Stimulated activated CD8-positive, alpha-beta memory T cell treated with anti-CD3 and anti-CD28 coated beads, Interleukin-7, amount 100 ng/mL, for 1 hour (primary cell): ENCODE measurements at places on chromosomes 5 and 9.

GRCh38 chr9:34459941-34460340 lies 1.3 kb downstream of the DNAI1 start:
- no peak for DNase-seq

GRCh38 chr5:93800988-93801811 lies 59.8 kb upstream of the POU5F2 start:
- DNase-seq: no peak

- DNase-seq: no peak
Measured at GRCh38 chr5:180590543-180591310, 572 bp downstream of the SCGB3A1 start.

- no peak for DNase-seq
Measured at GRCh38 chr5:176560364-176560763, 11.2 kb downstream of the CDHR2 start.

GRCh38 chr9:80004714-80005113 lies 432.9 kb downstream of the TLE4 start:
- DNase-seq: no peak

DNA sequence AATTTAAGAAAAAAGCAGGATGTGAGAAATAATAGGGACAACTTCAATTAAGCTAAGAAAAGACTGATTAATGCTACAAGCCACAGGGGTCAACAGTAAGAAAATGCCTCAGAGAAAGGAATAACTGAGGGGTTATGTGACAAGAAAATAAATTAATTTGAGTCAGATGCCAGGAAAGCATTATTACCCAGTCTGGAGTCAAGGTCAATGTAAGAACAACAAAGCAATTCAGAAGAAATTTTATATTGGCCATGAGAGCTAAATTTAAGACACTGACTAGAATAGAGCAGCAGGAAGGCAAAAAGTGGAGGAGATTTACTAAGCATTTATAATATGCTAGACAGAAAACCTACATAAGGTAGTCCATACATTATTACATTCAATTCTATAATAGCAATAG lies 73.5 kb downstream of the CDH10 start:
- DNase-seq: no peak

GRCh38 chr5:72355706-72356299 lies 35.6 kb downstream of the PTCD2 start:
- no peak for DNase-seq

- no peak for DNase-seq
Measured at GRCh38 chr5:140202078-140202477, 27.1 kb downstream of the CYSTM1 start.

DNA sequence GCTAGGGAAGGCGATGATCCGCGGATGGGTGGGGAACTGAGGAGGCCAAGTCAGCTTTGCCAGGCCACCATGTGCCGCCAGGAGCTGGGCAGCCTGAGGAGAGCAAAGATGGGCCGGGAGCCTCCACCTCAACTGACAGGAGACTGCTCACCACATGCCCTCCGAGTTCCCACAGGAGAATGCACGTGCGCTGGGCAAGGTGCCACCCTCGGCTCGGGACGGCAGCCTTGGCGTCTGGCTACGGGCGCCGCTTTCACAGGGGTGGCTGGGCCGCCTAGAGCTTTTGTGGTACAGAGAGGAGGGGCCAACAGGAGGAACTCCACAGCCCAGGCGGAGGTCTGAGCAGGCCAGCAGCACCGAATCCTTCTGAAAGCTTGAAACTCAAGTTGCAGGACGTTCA lies 5.3 kb upstream of the TBC1D9B start:
- no peak for DNase-seq

DNA sequence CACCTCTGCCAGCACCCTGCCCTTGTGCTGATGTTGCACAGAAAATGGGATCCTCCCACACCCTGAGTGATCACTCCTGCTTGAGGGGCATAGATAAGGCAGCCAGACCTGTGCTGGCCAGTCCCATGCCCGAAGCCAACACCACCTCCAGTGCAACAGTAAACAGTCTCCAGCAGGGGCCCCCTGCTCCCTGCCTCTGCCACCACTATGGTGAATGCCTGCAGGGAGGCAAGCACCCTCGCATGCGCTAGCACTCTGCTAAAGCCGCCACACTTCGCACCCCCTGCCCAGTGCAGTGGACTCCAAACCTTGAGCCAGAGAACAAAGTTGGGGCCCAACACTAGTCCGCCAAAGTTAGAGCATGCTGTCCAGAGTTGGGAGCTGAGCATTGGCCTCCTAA lies 118.7 kb downstream of the PJA2 start:
- no peak for DNase-seq

DNA sequence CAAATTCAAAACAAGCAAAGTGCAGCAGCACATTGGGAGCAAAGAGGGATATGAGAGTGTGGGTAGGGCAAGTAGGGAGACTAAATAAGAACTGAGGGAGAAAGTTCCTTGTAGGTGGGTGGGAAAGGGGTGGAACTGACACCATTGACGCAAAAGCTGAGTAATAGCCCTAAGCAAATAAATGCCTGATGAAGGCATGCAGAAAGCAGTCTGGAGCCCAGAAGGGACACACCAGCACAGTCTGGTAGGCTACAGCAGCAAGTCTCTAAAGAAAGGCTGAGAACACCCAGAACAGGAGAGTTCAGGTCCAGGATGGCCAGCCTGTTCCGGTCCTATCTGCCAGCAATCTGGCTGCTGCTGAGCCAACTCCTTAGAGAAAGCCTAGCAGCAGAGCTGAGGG lies at the start of gene INSL4:
INSL4 (plus strand) TSS at position 208 of the 400 bp plus-strand sequence; CDS start at position 313, 105 bp downstream.
- no peak for DNase-seq

DNA sequence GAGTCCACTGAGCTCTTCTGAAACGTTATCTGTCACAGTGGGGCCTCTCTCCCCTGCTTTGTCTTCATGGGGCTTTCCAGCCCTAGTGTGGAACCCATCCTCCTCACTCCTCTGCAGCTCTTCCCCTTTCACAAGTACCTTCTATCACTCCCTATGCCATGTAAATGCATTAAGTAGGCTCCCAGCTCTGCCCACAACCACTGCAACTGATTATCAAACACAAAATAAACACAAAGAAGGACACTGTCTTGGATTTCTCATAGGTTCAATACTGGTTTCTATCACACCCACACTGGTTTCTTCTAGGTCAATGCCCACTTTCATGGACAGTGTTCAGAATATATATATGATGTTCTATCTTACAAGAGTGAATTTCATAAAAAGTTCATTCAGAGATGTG lies 139.4 kb downstream of the GNAQ start:
- no peak for DNase-seq

- DNase-seq: no peak
Measured at GRCh38 chr9:114668146-114668545, 10.5 kb upstream of the TEX53 start.
